ENCODE measurements at places on chromosomes 16 and 17.

DNA sequence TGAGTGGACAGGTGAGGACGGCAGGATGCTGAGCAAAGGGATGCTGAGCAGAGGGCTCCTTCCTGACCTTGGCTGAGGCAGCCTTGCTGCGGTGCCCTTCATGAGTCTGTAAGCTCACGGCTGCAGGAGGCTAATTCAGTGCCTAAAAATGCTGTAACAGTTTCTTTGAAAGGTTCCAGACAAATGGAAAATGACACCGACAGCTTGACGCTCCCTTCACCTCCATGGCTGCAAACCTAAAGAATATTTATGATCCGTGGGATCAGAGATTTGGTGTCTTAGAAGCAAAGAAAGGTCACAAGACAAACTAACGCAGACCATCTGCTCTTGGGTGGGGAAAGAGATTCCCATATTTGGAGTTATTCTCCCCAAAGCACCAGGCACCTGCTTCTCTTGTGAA lies 28.0 kb downstream of the TOM1L2 start:
- no peak for DNase-seq

DNA sequence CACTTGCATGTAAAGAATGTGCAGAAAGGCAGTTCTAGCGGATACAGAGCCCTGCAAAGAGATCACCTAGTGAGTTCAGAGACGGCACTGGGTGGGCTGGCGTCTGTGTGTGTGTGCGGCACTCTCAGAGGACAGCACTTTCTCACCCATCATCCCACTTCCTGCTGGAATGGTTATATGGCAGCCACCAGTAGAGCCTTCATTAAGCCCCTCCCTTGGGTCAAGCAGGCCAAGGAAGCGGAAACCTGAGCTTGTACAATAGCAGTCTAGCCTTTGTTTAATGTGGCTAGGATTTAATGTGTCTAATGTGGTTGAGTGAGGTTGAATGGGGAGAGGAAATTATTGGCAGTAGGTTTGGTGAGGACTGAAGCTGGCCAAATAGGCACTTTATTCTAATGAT lies 88.3 kb upstream of the ELAC2 start:
- no peak for DNase-seq

DNA sequence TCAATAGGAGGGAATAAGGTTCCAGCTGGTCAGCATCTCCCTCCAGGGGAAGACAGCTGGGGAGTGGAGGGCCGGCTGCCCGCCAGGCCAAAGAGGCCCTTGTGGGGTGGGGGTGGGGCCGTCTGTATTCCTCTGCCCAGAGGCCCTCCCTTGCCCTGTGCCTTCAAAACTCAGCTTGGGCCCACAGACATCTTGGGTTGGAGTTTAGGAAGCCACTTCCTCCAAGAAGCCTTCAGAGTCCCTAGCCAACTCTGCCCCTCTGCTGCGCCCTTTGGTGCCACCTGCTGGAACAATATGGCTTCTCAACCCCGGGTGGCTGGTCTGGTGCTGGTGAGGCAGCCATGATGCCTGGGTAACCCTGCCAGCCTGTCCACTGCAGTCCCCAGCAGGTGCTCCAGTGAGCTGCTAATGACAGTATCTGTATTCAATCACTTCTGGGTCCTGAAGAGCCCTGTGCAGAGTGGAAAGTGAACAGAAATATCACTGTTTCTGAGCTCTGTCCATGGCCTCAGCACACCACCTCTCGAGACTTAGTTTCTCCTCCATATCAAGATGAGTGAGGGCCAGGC lies 16.7 kb downstream of the HSD11B2 start:
- DNase-seq = peak; percentile 53

GRCh38 chr17:28335959-28336871 lies 654 bp downstream of the TNFAIP1 start:
- DNase-seq = peak; percentile 22

DNA sequence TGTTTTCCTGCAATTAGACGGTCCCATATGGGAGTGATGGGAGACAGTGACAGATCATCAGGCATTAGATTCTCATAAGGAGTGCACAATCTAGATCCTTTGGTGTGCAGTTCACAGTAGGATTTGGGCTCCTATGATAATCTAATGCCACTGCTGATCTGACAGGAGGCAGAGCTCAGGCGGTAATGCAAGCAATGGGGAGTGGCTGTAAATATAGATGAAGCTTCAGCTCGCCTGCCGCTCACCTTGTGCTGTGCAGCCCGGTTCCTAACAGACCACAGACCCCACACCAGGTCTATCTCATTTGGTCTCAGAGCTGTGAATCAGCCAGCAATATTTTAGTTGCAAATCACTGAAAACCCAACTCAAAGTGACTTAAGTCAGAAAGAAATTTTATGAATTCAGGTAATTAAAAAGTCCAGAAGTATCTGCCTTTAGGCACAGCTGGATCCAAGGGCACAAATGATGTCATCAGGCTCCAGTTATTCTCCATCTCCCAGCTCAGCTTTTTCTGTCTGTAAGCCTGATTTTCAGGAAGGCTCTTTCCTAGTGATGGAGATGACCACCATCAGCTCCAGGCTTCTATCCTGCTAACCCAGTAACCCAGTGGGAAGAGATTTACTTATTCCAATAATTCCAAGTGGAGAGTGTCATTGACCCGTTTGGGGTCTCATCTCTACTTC lies 3.3 kb downstream of the CHP2 start:
- no peak for DNase-seq

- DNase-seq = no peak
These were observed 20.9 kb upstream of the VWA3A start for GRCh38 chr16:22071331-22071910.

Measured in CMK (cell line).